ENCODE measurements at places on chromosomes 1 and 21. TPM values are rescaled to one million over a fixed set of nuclear protein-coding genes. Genes with fewer than 3 reads are reported as not detected.

S100A11 gene
- total RNA-seq: 201 TPM

NTMT2 gene
- total RNA-seq: not detected

ZNF683 gene
- not detected for total RNA-seq

ODR4 gene
- 25.3 TPM for total RNA-seq

PCNX2 gene
- total RNA-seq: 7.9 TPM

KCNA3 gene
- not detected for total RNA-seq

GCSAML gene
- not detected for total RNA-seq

FABP3 gene
- total RNA-seq: 5.7 TPM

TRIM45 gene
- 3.3 TPM for total RNA-seq

TSTD1 gene
- 32.4 TPM for total RNA-seq

SPATA6 gene
- 15.0 TPM for total RNA-seq

AKR7A3 gene
- 0.33 TPM for total RNA-seq

PRAMEF2 gene
- total RNA-seq: not detected

ETV3L gene
- not detected for total RNA-seq

TRIM67 gene
- under 0.01 TPM for total RNA-seq

RXFP4 gene
- not detected for total RNA-seq

DFFA gene
- total RNA-seq: 22.4 TPM

HES4 gene
- 32.0 TPM for total RNA-seq

UMODL1 gene
- total RNA-seq: not detected

LENEP gene
- total RNA-seq: 1.7 TPM

TAS1R3 gene
- 0.15 TPM for total RNA-seq

LCE3D gene
- not detected for total RNA-seq

RXRG gene
- 6.9 TPM for total RNA-seq

LGR6 gene
- not detected for total RNA-seq

ZNF670 gene
- 1.8 TPM for total RNA-seq

C1orf74 gene
- total RNA-seq: 3.7 TPM

HMCN1 gene
- total RNA-seq: 94.5 TPM

CELA3B gene
- total RNA-seq: not detected

SERTAD4 gene
- 0.33 TPM for total RNA-seq

LRRC53 gene
- not detected for total RNA-seq

TIAM1 gene
- total RNA-seq: 65.7 TPM

PTPN22 gene
- total RNA-seq: 0.36 TPM

ZBED6 gene
- 40.3 TPM for total RNA-seq

DENND2D gene
- total RNA-seq: 10.3 TPM

SAMSN1 gene
- total RNA-seq: not detected

ASAP3 gene
- 10.0 TPM for total RNA-seq

TRIM46 gene
- total RNA-seq: 4.3 TPM

RHBG gene
- not detected for total RNA-seq
